ENCODE measurements at places on chromosomes 7 and 10.

- DNase-seq: no peak
These were observed 28.5 kb downstream of the PPP2R2D start for GRCh38 chr10:131929122-131929845.

DNA sequence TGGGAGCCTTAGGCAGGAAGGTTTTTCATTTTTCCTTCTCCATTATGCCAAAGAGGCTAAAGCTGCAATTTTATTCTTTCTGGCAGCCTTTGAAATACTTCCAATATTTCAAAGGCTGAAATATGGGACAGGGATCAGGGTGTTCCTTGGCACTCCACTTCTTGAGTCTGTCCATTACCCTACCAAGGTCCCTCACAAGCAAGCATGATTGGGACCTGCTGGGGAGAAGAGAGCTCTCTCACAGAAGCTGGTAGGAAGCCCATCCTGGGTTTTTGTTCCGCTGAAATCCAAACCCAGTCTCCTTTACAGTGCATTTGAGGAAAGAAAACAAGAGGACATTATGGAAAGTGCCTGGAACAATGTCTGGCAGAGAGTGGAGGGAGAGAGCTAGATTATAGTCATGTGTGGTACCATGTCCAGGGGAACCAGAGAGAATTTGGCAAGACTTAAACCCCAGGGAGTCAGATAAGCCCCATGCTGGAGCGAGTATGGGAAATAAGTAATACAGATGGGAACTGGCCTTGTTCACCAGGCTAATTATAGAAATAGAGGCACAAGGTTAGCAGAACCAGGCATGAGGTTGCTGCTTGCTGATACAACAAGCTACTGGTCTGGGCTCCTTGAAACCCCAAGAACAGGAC is 104.7 kb downstream of the LSM5 start:
- DNase-seq: no peak

DNA sequence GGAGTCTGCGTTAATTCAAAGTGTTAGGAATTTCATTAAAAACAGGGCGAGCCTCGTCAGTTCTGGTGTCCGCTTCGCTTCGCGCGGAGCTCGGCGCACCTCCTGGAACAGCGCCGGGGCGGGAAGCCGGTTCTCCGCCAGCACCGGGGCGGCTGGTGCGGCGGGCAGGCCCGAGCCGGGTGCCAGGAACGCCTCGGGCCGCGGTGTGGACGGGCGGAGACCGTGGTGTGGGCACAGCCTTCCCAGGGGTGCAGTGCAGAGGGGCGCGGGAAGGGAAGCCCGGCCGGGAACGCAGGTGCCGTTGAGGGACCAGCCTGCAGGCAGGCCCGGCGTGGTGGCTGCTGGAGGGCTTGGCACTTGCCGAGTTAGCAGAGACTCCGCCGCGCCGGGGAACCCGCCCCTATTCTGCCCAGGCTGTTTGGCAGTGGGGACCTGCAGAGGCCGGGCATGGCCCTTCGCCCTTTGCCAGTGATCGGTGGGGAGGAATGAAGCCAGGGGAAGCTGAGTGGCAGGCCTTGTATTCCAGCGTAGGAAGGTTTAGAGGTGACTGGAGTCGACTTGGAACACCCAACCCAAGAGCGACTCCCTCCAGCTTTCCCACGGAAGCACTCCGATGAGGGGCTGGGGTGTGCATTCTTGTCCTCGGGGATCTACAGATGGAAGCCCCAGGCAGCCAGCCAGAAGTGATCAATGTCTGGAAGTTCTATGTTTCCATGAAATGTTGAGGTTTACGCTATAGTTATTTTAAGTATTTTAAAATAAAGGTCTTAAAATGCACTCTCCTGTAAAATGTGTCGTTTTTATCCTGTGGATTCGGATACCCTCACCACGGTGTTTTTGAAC is 945 bp upstream of the RHEB start:
- DNase-seq: no peak

DNA sequence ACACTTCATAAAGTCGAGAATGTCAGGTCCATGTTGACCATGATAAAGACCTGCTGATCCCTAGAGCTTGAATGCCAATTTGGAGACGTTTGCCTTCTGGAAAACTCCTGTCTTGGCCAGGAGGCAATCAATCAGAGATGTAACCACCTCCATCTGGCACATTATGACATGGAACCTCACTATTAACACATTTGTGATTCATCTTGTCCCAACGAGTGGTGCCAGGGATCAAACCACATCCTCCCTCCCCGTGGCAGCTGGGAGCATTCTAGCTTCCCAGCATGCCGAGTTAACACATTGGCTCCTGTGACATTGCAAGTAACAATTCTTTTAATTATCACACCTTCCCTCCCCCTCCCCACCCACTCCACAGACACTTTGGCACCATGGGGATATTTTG is 84.0 kb upstream of the PPP1R17 start:
- no peak for DNase-seq

GRCh38 chr7:51262796-51263531 is 53.6 kb downstream of the COBL start:
- DNase-seq: no peak

Data from CD4-positive, alpha-beta T cell treated with Interleukin-15 for 4 hours (primary cell).